ENCODE measurements at places on chromosomes 7 and 10.

DNA sequence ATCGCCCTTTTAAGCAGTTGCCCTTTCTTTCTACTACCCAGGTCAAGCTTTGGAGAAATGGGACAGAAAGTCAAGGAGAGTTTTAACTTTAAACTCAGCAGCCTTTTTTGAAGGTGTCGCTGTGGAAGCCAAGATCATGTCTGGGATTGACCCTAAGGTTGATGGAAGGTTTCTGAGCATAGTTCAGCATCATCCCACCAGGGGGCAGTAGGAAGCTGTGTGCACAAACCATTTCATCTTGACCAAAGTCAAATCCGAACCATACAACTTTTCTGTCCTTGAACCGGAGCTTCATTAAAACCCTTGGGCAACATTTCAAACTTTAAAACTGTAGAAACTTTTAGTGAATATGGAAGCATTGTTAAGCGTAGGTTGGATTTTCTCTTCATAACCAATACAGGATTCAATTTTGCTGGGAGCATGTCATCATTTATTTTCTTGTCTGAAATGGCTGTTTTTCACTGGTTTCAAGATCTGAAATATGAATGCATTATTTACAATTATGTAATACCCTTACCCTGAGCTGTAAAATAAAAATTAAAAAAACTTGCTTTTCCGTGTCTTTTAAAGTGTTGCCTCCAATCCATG lies 214.4 kb upstream of the KIAA1217 start:
- DNase-seq = peak; percentile 68

DNA sequence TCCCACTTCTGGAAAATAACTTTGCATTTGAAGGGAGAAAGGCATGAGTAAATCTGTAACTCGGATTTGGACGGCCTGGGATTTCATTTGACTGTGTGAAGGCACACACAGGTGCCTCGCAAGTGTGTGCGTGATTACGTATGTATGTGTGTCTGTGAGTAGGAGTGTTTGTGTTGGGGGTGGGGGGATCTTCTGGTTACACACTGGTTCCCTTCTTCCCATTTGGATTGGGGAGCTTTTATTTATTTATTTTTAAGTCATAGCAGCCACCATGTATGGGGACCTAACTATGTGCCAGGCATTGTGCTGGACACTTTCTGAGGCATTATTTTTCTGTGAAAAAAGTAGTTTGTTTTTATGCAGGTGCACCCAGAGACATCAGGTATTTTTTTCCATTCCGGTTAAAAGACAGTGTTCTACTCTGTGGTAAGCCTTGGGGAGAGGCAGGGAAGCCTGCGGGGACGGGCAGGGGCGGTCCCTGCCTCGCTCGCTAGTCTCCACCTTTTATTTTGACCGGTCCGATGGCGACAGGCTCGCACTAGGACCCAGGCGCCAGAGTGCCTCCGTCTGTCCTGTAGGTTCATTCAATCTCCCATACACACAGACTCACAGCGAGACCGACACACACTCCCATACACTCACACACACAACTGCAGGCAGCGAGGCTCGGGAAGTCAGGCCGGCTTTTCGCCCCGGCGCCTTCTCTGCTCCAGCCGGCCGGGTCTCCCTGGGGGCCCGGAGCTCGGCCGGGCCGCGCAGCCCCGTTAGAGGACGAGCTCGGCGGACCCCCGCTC lies at the start of gene MXI1:
TSS of gene MXI1 (plus strand) at position 595 of the 794 bp plus-strand sequence. CDS start 204 bp downstream, outside the sequence.
- peak; percentile 75 for DNase-seq

DNA sequence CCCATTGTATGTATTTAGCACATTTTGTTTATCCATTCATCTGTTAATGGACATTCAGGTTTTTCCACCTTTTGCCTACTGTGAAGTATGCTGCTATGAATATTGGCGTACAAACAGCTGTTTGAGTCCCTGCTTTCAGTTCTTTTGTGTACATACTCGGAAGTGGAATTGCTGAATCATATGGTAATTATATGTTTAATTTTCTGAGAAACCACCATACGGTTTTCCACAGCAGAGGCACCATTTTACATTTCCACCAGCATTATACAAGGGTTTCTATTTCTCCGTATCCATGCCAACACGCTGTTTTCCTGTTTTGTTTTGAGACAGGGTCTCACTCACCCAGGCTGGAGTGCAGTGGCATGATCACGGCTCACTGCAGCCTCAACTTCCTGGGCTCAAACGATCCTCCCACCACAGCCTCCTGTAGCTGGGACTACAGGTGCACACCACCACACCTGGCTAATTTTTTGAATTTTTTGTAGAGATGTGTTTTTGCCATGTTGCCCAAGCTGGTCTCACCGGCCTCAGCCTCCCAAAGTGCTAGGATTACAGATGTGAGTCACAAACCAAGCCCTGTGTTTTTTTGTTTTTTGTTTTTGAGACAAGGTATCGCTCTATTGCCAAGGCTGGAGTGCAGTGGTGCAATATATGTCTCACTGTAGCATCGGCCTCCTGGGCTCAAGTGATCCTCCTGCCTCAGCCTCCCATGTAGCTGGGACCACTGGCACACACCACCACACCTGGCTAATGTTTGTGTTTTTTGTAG lies 22.1 kb upstream of the FBXW4 start:
- DNase-seq = no peak

- DNase-seq = no peak
Observed at GRCh38 chr10:75165684-75166622, 44.6 kb upstream of the VDAC2 start.

GRCh38 chr7:101162551-101163278 lies 2.7 kb downstream of the VGF start:
- no peak for DNase-seq

- DNase-seq = no peak
Observed at GRCh38 chr10:68955355-68955831, 577 bp upstream of the DDX21 start.

DNA sequence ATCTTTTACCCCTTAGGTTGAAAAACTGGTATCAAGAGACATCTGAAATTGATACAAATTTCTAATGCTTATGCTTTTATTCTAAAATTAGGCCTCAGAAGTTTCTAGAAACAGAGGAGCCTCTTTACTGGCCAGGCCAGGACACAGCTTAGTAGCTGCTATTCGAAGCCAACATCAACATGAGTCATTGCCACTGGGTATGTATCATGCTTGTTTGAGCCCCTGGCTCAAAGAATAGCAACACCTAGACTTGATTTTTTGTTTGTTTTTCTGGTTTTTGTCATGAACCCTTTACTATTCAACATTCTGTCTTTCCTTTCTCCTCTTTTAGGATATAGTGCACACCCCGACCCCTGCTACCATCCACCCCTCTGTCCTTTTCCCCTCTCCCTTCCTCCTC lies 90.9 kb upstream of the STK17A start:
- DNase-seq = peak; percentile 80

DNA sequence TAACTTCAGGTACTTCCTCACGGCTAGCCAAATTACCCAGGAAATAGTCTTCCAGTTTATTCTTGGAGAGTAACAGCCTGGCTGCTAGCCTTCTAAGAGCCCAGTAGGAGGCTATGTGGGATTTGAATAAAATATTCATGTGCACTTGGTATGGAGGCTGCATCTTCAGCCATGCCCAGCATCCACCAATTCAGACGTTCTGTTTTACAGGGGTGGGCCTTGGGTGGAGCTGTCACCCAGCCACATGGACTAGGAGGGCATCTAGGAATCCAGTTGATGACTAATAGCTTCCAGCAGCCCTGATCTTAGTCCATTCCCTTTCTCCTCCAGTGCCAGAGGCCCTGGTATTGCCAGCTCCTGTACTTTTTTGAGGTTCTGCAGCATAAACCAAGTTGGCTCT lies 66.3 kb upstream of the ZRANB1 start:
- peak; percentile 74 for DNase-seq

DNA sequence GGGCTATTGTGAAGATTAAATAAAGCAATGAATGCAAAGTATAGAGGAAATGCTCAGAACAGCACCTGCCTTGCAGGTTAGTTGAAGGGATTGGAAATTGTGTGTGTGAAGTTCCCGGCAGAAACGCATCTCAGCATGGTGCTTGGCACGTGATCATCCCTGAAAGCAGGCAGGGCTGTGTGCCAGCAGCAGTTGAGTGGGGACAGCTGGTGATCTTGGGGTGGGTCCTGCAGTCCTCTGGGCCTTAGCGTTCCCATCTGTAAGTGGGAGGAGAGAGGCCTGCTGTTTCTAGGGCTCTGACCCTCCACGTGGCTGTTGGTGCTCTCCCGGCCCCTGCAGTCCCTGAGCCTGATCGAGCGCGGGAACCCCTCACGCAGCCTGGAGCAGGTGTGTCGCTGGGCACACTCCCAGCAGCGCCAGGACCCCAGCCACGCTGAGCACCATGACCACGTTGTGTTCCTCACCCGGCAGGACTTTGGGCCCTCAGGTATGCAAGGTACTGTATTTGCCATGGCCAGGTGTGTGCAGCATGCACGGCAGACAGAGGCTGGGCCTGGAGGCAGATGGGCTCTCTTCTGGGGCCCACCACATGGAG lies 55.3 kb downstream of the TBATA start:
- no peak for DNase-seq

GRCh38 chr10:78479467-78479866 lies 445.8 kb downstream of the RPS24 start:
- DNase-seq = no peak

- DNase-seq = no peak
Observed at GRCh38 chr10:63464402-63465292, 1.1 kb downstream of the JMJD1C start.

DNA sequence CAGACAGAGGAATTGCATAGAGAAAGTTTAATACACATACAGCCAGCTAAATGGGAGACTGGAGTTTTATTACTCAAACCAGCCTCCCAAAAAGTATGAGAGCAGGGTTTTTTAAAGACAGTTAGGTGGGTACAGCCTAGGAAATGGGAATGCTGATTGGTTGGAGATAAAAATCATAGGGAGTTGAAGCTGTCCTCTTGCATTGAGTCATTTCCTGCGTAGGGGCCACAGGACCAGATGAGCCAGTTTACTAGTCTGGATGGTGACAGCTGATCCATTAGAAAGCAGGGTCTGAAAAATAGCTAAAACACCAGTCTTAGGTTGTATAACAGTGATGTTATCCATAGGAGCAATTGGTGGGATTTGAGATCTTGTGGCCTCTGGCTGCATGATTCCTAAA lies 76.1 kb upstream of the POM121L12 start:
- DNase-seq = no peak

DNA sequence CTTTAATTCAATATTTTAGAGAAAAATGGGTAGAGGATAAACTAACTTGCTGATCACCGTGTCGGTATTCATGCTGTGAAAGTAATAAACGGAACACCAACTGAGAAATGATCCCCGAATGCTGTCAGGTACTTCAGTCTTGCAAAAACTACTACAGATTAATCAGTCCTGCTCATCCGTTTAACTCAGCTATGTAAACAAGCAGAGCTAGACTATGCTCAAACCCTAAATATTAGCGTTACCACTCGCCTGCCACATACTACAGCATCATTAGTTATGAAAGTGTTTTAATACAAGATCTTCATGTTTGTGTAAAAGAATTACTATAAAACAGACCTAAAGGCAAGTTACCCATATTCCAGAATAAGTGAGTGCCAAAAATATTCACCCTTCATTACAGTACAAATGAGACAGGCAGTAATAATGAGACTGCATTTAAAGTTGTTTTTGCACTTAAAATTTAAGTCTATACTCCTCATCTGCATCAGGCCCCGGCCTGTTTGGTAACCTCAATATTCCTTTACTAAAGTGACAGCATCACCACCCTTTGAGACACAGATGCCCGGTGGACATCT lies 952 bp downstream of the DNMBP start:
- DNase-seq = no peak

DNA sequence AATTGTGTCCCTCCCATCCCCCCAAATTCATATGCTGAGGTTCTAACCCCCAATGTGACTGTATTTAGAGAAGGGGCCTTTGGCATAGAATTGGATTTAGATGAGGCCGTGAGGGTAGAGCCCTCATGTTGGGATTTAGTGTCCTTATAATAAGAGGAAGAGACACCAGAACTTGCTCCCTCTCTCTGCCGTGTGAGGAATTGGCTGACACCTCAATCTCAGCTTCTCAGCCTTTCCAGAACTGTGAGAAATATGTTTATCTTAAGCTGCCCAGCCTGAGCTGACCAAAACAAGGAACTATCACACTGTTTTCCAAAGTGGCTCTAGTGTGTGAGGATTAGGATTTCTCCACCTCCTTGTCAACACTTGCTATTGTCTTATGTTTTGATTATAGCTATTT lies 400.0 kb upstream of the FZD8 start:
- DNase-seq = no peak
